ENCODE measurements at places on chromosomes 3 and 15.

GRCh38 chr15:100169615-100170290 lies 172.0 kb downstream of the ADAMTS17 start:
- DNase-seq, result no peak

- no peak for DNase-seq
Measured at GRCh38 chr3:24443476-24443875, 51.2 kb downstream of the THRB start.

DNA sequence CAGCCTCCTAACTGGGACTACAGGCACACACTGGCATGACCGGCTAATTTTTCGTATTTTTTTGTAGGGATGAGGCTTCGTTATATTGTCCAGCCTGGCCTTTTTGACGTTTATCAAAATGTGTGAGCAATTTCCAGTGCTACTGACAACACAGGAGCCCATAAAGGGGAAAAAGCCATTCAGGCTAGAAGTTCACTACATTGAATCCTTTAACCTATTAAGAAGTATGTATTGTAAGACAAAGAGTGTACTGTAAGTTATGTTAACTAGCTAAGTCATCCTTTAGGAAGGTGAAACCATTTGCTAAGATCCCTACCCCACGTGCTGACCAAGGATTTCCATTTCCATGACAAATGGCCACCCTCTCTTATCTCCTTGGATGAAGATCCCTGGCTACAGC lies 156.8 kb downstream of the FOXB1 start:
- DNase-seq, result no peak

GRCh38 chr3:73056014-73056844 lies 5.2 kb upstream of the EBLN2 start:
- DNase-seq, result peak; percentile 50

DNA sequence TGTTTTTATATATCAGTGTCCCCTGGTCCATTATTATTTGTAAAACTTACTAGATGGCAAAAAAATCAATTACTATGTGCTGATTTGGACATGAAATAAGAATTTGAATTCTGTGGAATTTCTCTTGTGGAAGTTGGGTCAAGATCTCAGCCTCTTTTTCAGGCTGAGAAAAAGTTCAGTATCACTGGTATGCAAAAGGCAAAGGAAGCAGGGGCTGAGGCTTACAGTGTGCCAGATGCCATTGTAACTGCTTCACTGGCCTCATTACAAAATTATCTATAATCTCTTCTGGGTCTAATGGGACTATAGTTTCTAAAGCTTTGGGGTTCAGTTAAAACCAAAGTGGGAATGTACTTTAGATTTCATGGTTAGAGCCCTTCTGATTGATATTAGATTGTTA lies 125.9 kb upstream of the SLC7A14 start:
- DNase-seq, result no peak

Data from suppressor macrophage treated with lipopolysaccharide for 4 hours (primary cell).